ENCODE measurements at places on chromosomes 4 and X. TPM values are rescaled to one million over a fixed set of nuclear protein-coding genes. Genes with fewer than 3 reads are reported as not detected.

Gene ZFYVE28
- total RNA-seq, result 8.9 TPM

GRCh38 chrX:24014388-24015018 lies 12.5 kb downstream of the KLHL15 start:
- H3K27ac ChIP-seq, result no peak overlapping the region
- no peaks in the 10 kb centered on the region for H3K36me3 ChIP-seq
- H3K4me3 ChIP-seq, result no peak overlapping the region
- peaks cover 2% of the 10 kb centered on the region for H3K4me1 ChIP-seq
- DNase-seq, result peak; percentile 12

- no peaks in the 10 kb centered on the region for H3K4me1 ChIP-seq
- H3K36me3 ChIP-seq, result no peaks in the 10 kb centered on the region
- DNase-seq, result no peak
- H3K4me3 ChIP-seq, result no peak overlapping the region
- no peaks in the 10 kb centered on the region for H3K27me3 ChIP-seq
Observed at GRCh38 chrX:116781926-116782325, 319.1 kb upstream of the CT83 start.

Gene GABRG1
- total RNA-seq, result not detected
